Pancreas (tissue), 10 donors: ENCODE measurements at places on chromosomes 2 and 18. TPM values are rescaled to one million over a fixed set of nuclear protein-coding genes. Genes with fewer than 3 reads are reported as not detected.
A peak's percentile ranks its signal among the peaks of the same experiment; 100 is the strongest.

DNA sequence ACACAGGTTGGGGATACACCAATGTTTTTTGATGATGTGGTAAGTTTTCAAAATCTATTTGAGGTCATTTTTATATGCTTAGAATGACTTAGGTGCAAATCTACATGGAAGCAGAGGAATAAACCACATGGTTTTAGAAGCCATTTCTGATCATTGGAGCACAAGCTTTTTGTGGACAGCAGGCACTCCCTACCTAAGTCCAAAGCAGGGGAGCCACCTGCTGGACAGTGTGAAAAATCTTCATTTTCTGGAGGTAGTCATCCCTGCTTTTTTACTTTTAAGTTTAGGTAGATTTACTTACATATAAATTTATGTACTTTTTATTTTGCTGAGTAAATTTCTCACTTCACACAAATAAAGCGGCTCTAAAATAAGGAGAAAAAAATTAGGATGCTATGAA, 323.2 kb downstream of the PLCL1 start:
- DNase-seq = peak; percentile 21
- no peak overlapping the region for H3K4me3 ChIP-seq
- no peak overlapping the region for H3K27ac ChIP-seq
- no peaks in the 10 kb centered on the region for H3K27me3 ChIP-seq

- no peaks in the 10 kb centered on the region for H3K27me3 ChIP-seq
- H3K4me3 ChIP-seq = no peak overlapping the region
- no peak for DNase-seq
- H3K36me3 ChIP-seq = no peaks in the 10 kb centered on the region
- no peak overlapping the region for H3K27ac ChIP-seq
Measured at GRCh38 chr2:160140471-160140870, 59.6 kb downstream of the ITGB6 start.

DNA sequence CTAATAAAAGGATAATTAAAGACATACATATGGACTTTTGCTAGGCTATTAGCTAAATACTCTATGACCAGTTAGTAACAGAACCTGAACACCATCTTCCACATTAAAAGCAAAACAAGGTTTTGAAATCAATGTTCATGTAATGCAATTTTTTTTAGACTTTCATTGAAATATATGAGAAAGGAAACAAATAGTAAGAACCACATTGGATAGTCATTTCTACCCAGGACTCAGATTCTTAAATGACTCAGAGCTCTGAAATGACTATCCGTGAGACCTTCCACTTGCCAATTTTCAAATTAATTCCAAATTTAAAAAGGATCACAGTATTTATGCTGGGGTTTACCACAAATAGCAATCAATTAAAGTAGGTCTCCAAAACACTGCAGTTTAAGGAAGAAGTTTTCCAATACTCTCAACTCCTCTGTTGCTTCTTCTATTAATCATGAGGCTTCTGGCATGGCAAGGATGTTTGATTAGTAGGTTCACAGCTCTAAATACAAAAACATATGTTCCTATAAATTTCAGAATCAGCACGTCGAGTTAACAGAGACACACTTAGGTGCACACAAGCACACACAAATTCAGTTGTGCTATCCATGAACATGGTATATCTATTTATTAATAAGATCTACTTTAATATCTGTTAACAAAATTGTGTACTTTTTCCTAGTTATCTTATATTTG, 841.0 kb downstream of the RNF144A start:
- H3K27me3 ChIP-seq = no peaks in the 10 kb centered on the region
- DNase-seq = no peak
- no peaks in the 10 kb centered on the region for H3K36me3 ChIP-seq
- H3K27ac ChIP-seq = no peak overlapping the region
- H3K4me1 ChIP-seq = no peaks in the 10 kb centered on the region

GRCh38 chr18:25827228-25827627, 263.2 kb downstream of the SS18 start:
- no peak overlapping the region for H3K27ac ChIP-seq
- no peaks in the 10 kb centered on the region for H3K36me3 ChIP-seq
- no peaks in the 10 kb centered on the region for H3K4me1 ChIP-seq

DNA sequence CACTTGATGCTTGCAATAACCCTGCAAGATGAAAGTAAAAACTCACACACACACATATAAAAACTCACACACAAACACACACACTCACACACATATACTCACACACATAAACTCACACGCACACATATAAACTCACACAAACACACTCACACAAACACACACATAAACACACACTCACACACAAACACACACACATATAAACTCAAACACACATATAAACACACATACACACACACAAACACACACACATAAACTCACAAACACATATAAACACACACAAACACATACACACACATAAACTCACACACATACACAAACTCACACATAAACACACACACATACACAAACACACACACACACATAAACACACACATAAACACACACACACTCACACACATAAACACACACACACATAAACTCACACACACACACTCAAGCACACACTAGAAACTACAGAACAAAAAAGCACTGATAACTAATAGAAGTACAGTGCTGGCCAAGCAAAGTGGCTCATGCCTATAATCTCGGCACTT, 117.7 kb upstream of the TEKT4 start:
- no peaks in the 10 kb centered on the region for H3K36me3 ChIP-seq
- no peak overlapping the region for H3K4me3 ChIP-seq
- no peaks in the 10 kb centered on the region for H3K27me3 ChIP-seq

The RAB6C gene
- not detected for total RNA-seq

The ERLEC1 gene
- 45.0 TPM for total RNA-seq
